ENCODE measurements at places on chromosomes 6 and 20. TPM values are rescaled to one million over a fixed set of nuclear protein-coding genes. Genes with fewer than 3 reads are reported as not detected.

The BTNL2 gene
- total RNA-seq, result not detected

The DEFB132 gene
- not detected for total RNA-seq

The EYS gene
- total RNA-seq, result not detected

The CYB5R4 gene
- total RNA-seq, result 4.5 TPM

The MAP1LC3A gene
- total RNA-seq, result 6.5 TPM

The TUBB2A gene
- 57.4 TPM for total RNA-seq

The BMP5 gene
- not detected for total RNA-seq

The CYP39A1 gene
- total RNA-seq, result 0.44 TPM

The SLC35F1 gene
- total RNA-seq, result 0.12 TPM

The CST7 gene
- total RNA-seq, result 0.37 TPM

The RIPPLY2 gene
- 0.87 TPM for total RNA-seq

The B3GAT2 gene
- total RNA-seq, result under 0.01 TPM

The RWDD2A gene
- total RNA-seq, result 5.5 TPM

The OLIG3 gene
- total RNA-seq, result not detected

The COL19A1 gene
- total RNA-seq, result under 0.01 TPM

The SNAP91 gene
- total RNA-seq, result 2.9 TPM

The CABLES2 gene
- total RNA-seq, result 2.8 TPM

The TEAD3 gene
- total RNA-seq, result 12.5 TPM

The XKR7 gene
- total RNA-seq, result not detected

The GMNN gene
- total RNA-seq, result 18.1 TPM

The LST1 gene
- not detected for total RNA-seq

The TRIM31 gene
- not detected for total RNA-seq

The TFAP2D gene
- total RNA-seq, result not detected

The MYLK4 gene
- total RNA-seq, result 0.25 TPM

The PRICKLE4 gene
- total RNA-seq, result not detected

The CFB gene
- 5.6 TPM for total RNA-seq

The SYCP2L gene
- not detected for total RNA-seq

The IDH3B gene
- 137 TPM for total RNA-seq

The CNR1 gene
- not detected for total RNA-seq

The DDX43 gene
- 2.7 TPM for total RNA-seq

The CDH26 gene
- total RNA-seq, result 0.12 TPM

The DLK2 gene
- total RNA-seq, result 0.66 TPM

The LHFPL5 gene
- not detected for total RNA-seq

The SLC2A4RG gene
- total RNA-seq, result 32.0 TPM

The PRDM13 gene
- total RNA-seq, result under 0.01 TPM

Measured in uterine smooth muscle cell (primary cell).